Cardiac fibroblast (primary cell): ENCODE measurements at places on chromosomes 1 and 21.
A peak's percentile ranks its signal among the peaks of the same experiment; 100 is the strongest.

GRCh38 chr1:101217148-101217547 lies 19.7 kb upstream of the S1PR1 start:
- DNase-seq = no peak

GRCh38 chr1:236990052-236990445 lies 14.2 kb downstream of the MT1HL1 start:
- DNase-seq = no peak

DNA sequence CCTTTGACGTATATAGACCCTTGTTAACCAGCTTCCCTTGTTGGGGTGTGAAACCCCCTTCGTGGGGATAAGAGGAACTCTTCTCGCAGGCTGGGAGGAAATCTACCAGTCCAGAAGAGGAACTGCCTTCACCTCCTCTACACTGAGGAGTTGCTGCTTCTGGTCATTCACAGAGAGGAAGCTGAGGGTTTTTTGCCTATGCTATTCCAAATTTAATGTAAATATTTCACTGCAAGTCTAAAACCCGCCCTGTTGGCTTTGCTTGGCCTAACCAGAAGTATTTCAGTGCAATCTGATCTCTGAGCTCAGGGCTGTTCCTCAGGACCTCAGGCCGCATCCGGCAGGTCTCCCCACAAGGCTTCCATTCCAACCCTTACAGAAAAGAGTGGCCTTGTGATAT lies 150.1 kb downstream of the HIVEP3 start:
- no peak for DNase-seq

- DNase-seq = no peak
Observed at GRCh38 chr1:112549590-112549989, 40.8 kb downstream of the WNT2B start.

GRCh38 chr1:87759421-87760087 lies 430.9 kb downstream of the LMO4 start:
- no peak for DNase-seq

GRCh38 chr1:100100202-100100601 lies 32.5 kb downstream of the SASS6 start:
- DNase-seq = peak; percentile 54

GRCh38 chr1:206672011-206672688 lies 12.6 kb upstream of the MAPKAPK2 start:
- DNase-seq = no peak

- DNase-seq = no peak
Observed at GRCh38 chr1:183678819-183679218, 25.7 kb upstream of the APOBEC4 start.

- DNase-seq = no peak
Observed at GRCh38 chr1:3139451-3139852, 70.4 kb downstream of the PRDM16 start.

GRCh38 chr1:1116701-1117468 lies 996 bp upstream of the C1orf159 start:
- peak; percentile 19 for DNase-seq

GRCh38 chr1:52296345-52296744 lies 69.7 kb downstream of the CC2D1B start:
- DNase-seq = peak; percentile 71

DNA sequence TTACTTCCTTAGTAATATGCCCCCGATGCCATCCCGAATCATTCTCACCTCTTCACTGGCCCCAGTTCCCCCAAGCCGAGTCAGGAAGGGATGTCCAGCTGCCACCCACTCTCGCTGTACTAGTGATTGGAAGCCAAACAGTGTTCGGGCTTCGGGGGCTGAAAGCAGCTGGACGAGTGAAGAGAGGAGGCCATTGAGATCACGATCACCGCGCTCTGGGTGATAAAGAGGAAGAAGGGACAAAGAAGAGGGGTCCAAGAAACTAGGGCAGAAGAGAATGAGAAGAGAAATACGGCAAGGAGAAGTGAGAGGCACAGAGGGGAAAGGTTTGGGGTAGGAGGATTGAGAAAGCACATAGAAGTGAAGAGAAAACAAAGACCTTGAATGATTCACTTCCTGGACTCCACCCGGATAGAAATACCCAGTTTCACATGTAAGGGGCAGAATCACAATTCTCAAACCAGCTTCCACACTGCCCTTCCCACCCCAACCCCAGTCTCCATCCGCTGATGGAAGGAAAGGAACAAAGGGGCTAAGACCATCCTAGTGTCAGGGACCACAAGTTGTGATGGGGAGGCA lies 3.7 kb upstream of the SF3B4 start:
- peak; percentile 77 for DNase-seq

DNA sequence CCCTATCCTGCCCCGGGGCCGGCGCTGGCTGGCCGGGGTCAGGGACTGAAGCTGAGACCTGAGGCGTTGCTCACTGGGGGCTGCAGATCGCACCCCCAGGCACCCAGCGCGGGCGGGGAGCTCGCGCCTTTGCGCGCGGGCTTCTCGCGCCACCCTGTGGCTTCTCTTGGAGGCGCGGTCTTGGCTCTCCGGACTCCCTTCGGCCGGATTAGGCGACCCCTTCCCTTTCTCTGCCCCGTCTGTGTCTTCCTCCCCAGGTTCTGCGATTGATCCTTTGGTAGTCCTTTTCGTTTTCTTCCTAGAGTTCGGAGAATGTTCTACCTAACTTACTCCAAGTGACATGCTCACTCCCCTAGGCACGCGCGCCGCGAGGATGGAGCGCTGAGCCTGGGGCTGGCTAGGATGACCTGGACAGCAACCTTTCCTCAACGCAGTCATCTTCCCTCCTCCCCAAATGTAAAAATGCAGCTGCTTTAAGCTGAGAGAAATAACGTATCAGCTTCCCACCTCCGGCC lies 495 bp upstream of the NTRK1 start:
- peak; percentile 59 for DNase-seq

GRCh38 chr1:196180847-196181593 lies 427.2 kb downstream of the KCNT2 start:
- DNase-seq = peak; percentile 95

DNA sequence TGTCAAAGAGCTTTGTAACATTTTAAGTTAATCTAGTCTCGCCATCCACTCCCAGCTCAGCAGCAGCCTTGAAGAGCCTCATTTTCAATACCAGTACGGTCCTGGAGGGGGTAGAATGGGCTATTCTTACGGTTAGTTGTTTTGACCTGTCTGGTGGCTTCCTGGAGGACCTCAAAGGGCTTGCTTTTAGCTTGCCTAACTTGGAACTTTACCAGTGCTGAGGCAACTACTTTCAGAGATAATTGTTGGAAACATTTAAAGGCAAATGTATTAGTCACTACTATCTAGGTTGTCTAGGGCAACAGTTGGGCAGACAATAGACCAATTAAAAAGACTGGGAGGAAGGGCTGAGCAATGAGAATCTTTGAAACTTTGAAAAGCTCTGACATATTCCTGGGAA lies 56.0 kb downstream of the TTLL7 start:
- DNase-seq = peak; percentile 64

- peak; percentile 28 for DNase-seq
Observed at GRCh38 chr1:81833722-81834121, 33.0 kb downstream of the ADGRL2 start.

DNA sequence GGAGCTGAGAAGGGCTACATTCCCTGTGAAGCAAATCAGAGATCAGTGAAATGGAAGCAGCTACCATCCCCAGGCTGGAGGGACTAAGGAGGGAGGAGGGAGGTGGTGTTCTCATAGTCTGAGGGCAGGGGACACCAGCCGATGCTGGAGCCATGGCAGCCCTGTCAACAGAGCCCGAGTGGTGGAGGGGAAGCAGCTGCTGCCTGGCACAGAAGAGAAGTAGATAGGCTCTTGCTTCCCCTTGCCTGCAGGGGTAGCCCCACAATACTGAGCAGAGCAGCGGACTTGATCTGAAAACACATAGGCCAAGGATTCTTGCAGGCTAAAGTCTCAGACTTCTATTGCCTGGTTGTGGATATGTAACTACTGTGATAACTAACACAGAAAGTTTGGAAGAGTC lies 255.1 kb downstream of the FGGY start:
- no peak for DNase-seq

GRCh38 chr1:44784094-44785028 lies 3.6 kb downstream of the BEST4 start:
- DNase-seq = no peak

GRCh38 chr1:85198864-85199263 lies 2.0 kb downstream of the SYDE2 start:
- DNase-seq = no peak

DNA sequence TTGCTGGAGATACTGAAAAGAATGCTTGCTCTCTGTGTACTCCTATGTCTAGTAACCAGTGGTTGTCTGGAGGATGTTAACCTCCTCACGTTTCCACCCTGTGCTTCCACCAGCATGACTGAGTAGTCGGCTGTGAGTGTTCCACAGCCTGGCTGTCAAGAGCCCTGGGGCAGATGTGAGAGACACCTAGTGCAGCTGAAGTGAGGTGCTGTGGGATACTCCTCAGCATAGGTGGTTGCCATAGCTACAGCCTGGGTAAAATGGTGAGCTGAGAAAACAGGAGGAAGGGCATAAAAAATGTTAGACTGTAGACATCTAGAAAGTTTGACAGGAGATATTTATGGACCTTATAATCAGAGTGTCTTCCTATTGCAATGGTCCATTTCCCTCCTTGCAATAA lies 15.8 kb downstream of the IVL start:
- DNase-seq = no peak

- DNase-seq = no peak
Observed at GRCh38 chr1:96510911-96511310, 210.7 kb upstream of the PTBP2 start.

DNA sequence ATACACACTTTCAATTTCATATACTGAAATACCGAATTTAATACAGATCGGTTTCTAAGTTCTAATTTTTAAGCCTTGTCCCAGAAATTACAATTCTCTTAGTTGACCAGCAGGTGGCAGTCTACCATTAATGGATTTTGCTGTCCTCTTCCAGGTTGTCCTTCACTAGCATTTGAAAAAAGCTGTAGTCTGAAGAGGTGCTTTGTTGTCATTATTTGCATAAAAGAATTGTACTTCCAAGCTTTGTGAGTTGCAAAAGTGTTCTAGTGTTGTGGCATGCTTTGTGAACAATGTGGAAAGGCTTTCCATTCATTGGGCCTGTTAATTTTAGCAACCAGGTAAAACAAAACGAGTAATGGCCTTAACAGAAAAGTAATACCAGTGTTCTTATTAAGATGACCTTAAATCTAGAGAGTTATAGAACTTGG lies 193.6 kb downstream of the RPS6KC1 start:
- peak; percentile 75 for DNase-seq

GRCh38 chr1:234040446-234041317 lies 136.2 kb downstream of the SLC35F3 start:
- no peak for DNase-seq

DNA sequence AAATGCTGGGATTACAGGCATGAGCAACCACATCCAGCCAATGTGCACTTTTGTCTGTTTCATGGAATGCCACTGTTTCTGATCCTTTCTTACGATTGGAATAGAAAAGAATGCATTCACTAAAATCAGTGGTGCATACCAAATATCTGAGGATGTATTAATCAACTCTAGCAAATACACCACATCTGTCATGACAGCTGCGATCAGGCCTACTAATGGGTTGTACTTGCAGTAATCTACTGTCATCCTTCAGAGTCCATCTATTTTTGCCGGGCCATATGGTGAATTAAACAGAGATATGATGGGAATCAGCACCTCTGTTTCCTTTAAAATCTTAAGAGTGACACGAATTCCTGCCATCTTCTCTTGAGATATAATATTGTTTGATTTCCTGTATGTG lies 8.5 kb upstream of the USP1 start:
- DNase-seq = no peak

DNA sequence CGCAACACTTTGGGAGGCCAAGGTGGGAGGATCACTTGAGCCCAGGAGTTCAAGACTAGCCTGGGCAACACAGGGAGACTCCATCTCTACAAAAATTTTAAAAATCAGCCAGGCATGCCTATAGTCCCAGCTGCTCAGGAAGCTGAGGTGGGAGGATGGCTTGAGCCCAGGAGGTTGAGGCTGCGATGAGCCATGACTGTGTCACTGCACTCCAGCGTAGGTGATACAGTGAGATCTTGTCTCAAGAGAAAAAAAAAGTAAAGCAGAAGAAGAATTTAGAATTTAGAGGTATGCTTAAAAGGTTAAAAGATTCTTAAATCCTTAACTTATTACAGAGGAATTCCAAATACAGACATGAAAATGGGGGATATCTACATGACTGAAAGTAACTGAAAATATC lies 79.5 kb downstream of the SMYD3 start:
- DNase-seq = peak; percentile 46

- DNase-seq = no peak
Observed at GRCh38 chr1:39229504-39229903, 25.0 kb downstream of the MACF1 start.

DNA sequence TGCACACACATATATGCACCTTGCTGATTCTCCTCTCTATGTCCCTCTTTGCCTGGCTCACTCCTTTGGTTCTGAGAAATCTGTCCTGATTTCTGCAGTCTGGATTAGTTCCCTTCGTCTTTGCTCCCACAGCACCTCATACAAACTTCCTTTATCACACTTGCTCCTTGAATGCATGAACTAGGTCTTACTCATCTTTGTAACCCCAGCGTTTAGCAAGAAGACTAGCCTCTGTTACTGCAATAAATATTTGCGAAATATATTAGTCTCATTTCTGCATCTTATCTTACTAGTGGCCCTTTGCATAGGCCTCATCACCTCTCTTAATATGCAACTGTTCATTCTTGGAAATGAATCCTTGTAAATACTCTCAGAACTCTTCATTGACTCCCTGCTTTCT lies 11.4 kb downstream of the SMYD2 start:
- DNase-seq = peak; percentile 24

GRCh38 chr1:220730486-220730885 lies 17.6 kb upstream of the MTARC2 start:
- DNase-seq = no peak

DNA sequence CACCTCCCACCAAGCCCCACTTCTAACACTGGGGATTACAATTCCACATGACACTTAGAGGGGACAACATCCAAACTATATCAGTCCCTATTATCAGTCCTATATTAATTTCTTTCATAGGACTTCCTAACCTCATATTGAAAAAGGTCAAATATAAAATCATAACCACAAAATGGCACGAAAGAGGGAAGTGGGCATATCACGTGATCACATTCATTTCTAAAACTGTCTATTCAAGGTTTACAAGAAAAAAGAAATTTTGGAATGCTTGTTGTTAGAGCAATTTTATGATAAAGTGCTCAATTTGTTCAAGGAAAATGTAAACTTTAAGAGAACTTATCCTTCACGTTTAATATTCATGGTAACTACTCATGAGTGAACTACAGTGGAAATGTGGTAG lies 13.2 kb upstream of the CDC7 start:
- DNase-seq = no peak

DNA sequence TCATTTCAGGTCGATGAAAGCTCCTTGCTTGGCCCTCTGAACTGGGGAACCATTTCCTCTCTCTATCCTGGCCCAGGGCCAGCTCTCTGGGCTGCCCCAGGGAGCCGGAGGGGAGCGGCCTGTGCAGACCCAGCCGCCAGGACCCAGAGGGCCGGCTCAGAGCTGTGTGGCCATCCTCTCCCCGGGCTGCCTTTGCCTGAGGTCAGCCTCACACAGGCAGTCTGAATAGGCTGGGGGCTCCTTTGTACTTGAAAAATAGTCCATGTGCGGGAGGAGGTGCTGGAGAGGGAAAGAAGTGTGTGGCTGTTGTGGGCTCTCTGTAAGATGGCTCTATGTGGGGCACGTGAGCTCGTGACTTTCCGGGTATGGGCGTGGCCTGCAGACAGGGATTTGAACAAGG lies 275.1 kb upstream of the VAMP3 start:
- DNase-seq = no peak
